WTC11 (cell line): ENCODE measurements at places on chromosomes 16 and 17.
A peak's percentile ranks its signal among the peaks of the same experiment; 100 is the strongest.

DNA sequence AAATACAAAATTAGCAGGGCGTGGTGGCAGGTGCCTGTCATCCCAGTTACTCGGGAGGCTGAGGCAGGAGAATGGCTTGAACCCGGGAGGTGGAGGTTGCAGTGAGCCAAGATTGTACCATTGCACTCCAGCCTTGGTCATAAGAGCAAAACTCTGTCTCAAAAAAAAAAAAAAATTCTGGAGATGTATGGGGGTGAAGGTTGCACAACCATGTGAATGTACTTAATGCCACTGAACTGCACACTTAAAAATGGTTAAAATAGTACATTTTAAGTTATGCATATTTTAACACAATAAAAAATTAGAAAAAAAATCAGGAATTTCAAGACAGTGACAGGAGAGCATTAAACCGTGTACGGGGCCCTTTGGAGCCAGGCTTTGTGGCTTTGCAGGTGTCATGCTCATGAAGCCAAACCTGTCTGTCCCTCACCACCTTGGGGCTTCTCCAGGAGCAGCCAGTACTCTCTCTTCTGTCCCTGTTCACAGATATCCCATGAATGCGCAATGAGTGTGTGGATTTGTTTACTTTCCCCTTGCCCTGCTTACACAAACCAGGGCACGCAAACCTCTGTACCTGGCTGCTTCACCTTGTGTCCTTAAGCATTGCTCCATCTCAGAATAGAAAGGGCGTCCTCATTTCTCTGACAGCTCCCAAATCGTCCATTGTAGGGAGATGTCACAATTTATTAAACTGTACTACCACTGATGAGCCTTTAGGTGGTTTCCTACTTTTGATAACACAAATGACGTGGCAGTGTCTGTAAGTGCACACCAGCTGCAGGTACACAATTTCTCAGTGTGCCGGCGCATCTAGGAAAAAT lies 58.2 kb upstream of the CBX4 start:
- peak; percentile 3 for DNase-seq

DNA sequence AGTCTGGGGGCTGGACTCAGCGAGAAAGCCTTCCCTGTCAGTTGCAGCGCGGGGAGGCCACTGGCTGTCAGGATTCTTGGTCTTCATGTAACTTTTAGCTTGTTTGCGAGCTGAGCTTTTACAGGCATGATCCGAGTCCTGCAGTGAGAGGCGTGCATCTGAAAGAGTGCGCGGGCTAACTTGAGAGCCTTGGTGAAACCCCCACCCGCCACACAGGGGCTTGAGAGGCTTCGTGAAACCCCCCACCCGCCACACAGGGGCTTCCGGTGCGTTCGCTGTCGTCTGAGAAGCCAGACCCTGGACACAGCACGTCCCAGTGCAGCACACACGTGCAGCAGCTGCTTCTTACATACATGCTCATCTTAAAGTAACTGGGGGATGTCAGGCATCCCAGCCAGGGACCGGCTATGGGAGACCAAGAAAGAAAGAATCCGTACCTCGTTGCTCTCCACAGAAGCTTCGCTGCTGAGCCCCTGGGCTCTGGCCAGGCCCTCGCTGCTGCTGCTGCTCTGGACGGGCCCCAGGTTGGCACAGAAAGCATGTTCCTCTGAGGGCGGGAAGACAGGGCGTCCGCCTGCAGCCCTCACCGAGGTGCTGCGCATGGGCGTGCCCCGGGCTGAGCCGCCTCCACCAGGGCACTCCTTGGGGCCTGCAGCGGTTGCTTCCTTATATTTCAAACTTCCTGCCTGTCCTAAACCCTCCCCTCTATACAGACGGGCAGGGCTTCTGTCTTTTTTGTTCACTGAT lies 7.8 kb downstream of the NUDT16L1 start:
- no peak for DNase-seq

DNA sequence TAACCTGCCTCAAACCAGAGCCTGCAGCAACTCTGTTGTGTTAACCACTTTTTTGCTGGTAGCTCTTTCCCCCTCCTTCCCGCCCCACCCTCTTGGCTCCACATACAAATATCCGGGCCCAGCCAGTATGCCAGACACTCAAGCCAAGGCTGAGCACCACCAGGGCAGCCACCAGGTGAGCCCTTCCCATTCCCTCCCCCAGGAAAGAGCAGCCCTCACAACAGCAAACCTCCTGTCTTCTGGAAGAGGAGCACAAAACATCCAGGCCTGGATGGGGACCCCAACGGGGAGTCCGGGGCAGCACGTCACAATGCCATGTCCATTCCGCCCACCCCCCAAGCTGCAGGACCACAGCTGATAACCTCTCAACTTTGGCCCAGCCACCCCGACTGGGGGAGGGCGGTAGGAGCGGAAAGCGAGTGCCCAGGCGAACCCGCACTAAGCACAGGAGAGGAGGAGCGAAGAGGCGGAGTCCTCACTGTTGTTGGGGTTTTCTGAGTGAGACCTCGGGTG lies 757 bp downstream of the ORMDL3 start:
- DNase-seq: peak; percentile 58

DNA sequence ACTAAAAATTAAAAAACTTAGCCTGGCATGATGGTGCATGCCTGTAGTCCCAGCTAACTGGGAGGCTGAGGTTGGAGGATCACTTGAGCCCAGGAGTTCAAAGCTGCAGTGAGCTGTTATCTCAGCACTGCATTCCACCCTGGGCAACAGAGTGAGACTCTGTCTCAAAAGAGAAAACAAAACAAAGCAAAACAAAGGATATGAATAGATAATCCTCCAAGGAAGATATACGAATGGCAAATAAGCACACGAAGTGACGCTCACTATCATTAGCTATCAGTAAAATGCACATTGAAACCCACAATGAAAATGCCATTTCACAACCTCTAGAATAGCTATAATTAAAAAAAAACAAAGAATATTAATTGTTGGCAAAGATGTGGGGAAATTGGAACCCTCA lies 386.2 kb upstream of the CCL2 start:
- no peak for DNase-seq

- DNase-seq: peak; percentile 48
Observed at GRCh38 chr17:54754560-54754959, 146.1 kb upstream of the TOM1L1 start.

DNA sequence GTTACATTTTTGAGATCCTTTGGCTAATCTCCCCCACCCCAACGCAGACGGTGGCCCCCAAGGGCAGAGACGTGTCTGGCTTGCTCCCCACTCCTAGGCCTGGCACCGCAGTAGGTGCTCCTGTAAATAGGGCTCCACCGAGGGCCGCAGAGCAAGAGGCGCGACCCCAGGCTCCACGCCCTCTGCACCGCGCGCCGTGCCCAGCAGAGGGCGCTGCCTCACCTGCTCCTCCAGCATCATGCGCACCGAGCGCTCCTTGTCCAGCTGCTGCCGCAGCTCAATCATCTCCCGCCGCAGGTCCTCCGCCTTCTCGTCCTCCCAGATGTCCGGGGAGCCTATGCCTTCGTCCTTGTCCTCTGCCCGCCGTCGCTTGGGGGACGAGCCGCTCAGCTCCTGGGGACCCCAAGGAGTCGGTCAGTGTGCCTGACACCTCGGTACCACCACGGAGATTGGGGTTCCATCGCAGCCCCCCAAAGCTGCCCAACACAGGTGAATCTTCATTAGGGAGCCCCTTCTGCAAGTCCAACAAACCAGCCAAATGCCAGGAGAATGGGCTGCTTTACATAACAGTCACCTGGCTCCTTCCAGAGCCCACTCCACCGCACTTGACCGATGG lies 11.2 kb downstream of the TFAP4 start:
- DNase-seq: peak; percentile 90

- no peak for DNase-seq
Observed at GRCh38 chr17:39144416-39144840, 7.0 kb downstream of the PLXDC1 start.

DNA sequence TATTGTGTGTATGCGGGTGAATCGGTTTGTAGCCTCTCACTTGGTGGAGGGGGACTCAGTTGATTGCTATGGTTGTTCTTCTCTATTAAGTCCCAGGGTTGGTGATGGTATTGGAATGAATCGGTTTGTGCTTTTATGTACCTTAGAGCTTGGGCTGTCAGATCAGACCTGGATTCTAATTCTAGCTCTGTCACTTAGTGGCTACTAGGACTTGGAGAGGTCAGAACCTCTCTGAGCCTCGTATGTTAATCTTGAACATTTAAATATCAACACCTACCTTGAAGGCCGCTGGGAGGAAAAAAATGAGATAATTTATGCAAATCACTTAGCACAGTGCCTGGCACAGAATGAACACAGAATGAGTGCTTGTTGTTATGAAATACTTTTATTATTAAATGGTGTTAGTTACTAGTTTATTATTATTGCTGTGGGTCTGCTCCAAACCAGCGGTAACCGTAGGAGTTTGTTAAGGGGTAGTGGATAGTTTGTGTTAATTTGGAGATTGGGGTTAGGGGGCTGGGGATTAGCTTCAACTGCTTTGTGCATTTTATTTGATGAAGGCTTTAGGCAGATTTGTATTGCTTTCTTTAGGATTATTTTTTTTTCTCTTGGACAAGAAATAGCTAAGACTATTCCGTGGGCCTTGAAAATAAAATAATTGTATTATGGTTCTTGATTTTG lies 3.5 kb downstream of the KDM6B start:
- DNase-seq: no peak

- no peak for DNase-seq
Observed at GRCh38 chr17:80805032-80805751, 186.4 kb upstream of the CHMP6 start.

GRCh38 chr16:12501707-12502457 lies 301.8 kb downstream of the CPPED1 start:
- DNase-seq: no peak

GRCh38 chr17:8066841-8067775 lies 20.4 kb downstream of the ALOX12B start:
- peak; percentile 35 for DNase-seq

GRCh38 chr16:57297856-57298255 lies 13.4 kb upstream of the PLLP start:
- DNase-seq: peak; percentile 34

- DNase-seq: no peak
Observed at GRCh38 chr17:71948703-71949422, 172.0 kb upstream of the SOX9 start.
